Central memory CD4-positive, alpha-beta T cell (primary cell): ENCODE measurements at places on chromosomes 7 and 10.
A peak's percentile ranks its signal among the peaks of the same experiment; 100 is the strongest.

- DNase-seq = no peak
These were observed 174.9 kb upstream of the NPS start for GRCh38 chr10:127374074-127374680.

- peak; percentile 31 for DNase-seq
These were observed 24.0 kb downstream of the ZPBP start for GRCh38 chr7:50068850-50069551.

DNA sequence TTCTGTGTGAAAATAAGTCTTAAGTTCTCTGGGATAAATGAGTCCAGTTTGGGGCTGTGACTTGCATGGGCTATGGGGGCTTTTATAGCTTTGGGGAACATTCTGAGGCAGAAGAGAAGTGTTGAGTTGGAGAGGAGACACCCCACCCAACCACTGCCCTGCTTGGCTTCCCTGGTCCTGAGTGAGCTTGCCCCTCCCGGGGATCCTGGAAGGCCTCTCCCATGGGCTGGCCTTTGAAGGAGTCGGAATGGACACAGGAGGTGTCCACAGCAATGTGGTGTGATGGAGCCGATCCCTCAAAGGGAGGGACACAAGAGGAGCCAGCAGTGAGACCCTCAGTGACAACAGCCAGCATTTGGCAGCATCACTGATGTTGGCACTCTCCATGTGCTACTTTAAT, 89.8 kb downstream of the GLRX3 start:
- DNase-seq = no peak

GRCh38 chr7:80772347-80772993, 134.0 kb downstream of the CD36 start:
- no peak for DNase-seq

DNA sequence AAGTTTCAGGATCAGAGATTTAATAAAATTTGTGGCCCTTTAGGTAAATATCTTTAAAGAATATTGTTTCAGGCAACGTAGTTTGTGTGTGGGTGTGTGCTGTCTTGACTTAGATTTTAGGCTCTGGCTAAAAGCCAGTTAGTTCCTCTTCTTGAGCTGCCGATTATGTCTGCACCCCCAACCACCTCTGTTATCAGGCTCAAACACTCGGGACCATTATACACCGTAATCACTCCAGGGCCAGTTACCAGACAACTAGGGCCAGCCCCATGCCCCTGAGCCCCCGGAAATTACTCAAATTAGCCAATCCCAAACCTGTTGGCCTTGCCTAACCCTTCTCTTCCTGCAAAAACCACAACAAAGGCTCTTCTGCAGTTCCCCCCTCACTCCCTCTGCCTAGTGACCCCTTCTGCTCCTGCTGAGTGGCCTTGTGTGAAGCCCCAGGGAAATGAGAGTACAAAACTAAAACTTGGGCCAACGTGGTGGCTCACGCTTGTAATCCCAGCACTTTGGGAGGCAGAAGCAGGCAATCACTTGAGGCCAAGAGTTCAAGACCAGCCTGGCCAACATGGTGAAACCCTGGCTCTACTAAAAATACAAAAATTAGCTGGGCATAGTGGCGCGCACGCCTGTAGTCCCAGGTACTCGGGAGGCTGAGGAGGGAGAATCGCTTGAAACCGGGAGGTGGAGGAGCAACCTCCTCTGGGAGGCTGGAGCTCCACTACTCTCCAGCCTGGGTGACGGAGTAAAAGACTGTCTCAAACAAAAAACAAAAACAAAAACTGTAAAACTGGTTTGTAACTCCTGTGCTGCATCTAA, 9.2 kb upstream of the HNRNPF start:
- peak; percentile 50 for DNase-seq

- DNase-seq = no peak
These were observed 404.6 kb upstream of the NRP1 start for GRCh38 chr10:33739031-33739430.

- DNase-seq = no peak
These were observed 1135.2 kb downstream of the CNTNAP2 start for GRCh38 chr7:147251751-147252325.

- no peak for DNase-seq
These were observed 2.6 kb upstream of the PCBD1 start for GRCh38 chr10:70890917-70891431.

- DNase-seq = no peak
These were observed 58.3 kb downstream of the INPP5A start for GRCh38 chr10:132595854-132596253.

DNA sequence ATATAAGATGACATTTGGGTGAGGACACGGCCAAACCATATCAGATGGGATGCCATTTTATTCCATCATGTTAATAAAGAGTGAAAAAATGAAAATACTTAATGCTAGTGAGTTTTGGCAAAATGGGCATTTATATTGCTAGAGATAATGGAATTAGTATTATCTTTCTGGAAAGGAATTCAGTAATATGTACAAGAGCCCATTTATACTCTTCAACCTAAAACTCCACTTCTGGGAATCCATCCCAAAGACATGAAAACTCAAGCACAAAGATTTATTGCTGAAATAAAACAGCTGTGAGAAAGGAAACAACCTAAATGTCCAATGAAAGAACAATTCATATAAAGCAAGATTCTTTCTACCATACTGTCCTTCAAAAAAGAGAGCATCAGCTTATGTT, 96.0 kb upstream of the TMEM168 start:
- DNase-seq = no peak

DNA sequence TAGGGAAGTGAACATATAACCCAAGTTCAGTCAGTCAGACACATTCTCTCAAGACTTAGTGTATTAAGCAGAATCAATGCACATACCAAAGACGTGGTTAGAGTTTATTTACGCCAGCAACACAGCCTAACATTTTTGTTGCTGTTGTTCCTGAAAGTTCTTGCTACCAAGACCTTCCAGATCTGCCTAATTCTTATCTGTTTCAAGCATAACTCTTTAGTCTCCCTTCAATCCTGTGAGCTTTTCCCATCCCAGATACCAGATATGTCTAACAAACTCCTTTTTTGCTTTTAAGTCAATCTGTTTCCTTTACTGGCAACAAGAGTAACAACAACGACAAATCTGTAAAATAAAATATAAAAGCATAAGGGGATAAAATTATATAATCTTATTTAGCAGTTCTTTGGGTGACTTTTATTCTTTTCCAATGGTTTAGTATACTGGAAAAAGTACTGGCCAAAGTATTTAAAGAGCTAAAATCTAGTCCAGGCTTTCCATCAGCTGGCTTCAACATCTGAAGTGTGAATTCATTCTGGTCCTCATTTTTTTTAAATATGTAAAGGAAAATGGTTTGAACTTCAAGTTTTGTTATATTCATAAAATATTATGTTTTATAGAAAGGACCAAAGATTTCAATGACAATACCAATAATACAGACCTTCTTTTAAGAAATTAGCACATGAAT, 193.8 kb downstream of the IMMP2L start:
- DNase-seq = no peak

GRCh38 chr10:105468759-105469158, 827.7 kb downstream of the SORCS3 start:
- DNase-seq = no peak

GRCh38 chr7:2399848-2400587, 3.4 kb upstream of the CHST12 start:
- no peak for DNase-seq

DNA sequence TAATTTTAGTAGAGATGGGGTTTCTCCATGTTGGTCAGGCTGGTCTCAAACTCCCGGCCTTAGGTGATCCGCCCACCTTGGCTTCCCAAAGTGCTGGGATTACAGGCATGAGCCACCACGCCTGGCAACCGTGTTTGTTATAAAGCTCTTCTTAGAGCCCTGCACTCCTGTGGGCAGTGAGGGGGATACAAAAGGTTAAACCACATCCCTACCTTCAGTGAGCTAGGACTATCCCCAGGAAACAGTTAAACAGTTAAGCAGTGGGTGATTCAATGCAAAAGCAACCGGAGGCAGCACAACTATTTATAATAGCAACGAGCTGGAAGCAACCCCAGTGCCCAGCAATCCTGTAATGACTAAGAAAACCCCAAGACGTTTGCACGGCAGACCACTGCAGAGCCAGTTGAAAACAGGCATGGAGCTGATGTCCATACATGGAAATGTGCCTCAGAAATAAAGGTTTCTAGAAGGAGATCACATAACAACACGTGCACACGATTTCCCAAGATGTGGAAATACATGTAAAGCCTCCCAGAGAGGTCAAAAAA, 107.2 kb upstream of the LYZL2 start:
- DNase-seq = no peak
